Osteocyte (in vitro differentiated cells): ENCODE measurements at places on chromosomes 13 and 19. TPM values are rescaled to one million over a fixed set of nuclear protein-coding genes. Genes with fewer than 3 reads are reported as not detected.

Gene MEF2B
- total RNA-seq = 1.2 and 1.6 TPM in 2 replicates

Gene TYK2
- total RNA-seq = 117 and 136 TPM in 2 replicates

Gene ATP8B3
- 4.6 and 5.2 TPM in 2 replicates for total RNA-seq

Gene SELENOW
- total RNA-seq = 193 and 204 TPM in 2 replicates

Gene ATXN8OS
- not detected in 2 replicates for total RNA-seq

Gene LGALS14
- total RNA-seq = not detected in 2 replicates

GRCh38 chr19:12664406-12665280 lies 1.9 kb downstream of the MAN2B1 start:
- DNase-seq = no peak

DNA sequence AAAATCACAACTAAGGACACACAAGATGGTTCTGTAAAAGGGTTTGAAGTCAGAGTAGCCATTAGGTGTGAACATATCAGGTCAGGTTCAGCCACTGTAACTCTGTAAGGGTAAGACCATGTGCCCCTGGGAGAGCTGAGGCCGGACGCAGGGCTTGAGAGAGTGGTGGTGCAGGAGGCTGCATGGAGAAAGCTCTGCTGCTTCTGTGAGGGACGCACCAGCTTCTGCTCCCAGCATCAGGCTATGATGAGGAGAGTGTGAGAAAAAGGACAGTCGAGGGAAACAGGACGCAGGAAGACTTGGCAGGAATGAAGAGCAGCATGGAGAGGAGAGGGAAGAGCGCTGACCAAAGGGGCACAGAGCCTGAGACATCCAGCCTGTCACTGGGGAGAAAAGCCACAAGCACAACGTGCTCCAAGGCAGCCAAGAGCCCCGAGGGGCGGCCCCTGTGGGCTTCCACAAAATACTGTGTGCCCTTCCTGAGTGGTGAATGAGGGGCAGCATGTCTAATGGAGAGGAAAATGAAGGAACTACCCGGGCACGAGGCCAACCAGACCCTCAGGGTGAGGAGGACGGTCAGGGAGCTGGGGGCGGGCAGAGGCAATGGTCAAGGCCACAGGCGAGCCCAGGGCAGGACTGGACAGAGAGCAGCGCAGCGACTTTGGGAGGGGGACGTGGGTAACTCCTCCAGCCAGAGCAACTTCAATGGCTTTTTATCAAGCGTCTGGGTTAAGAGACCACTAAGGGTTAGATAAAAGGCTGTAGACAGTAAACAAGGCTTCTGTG lies 107.7 kb downstream of the COL4A1 start:
- no peak for DNase-seq

DNA sequence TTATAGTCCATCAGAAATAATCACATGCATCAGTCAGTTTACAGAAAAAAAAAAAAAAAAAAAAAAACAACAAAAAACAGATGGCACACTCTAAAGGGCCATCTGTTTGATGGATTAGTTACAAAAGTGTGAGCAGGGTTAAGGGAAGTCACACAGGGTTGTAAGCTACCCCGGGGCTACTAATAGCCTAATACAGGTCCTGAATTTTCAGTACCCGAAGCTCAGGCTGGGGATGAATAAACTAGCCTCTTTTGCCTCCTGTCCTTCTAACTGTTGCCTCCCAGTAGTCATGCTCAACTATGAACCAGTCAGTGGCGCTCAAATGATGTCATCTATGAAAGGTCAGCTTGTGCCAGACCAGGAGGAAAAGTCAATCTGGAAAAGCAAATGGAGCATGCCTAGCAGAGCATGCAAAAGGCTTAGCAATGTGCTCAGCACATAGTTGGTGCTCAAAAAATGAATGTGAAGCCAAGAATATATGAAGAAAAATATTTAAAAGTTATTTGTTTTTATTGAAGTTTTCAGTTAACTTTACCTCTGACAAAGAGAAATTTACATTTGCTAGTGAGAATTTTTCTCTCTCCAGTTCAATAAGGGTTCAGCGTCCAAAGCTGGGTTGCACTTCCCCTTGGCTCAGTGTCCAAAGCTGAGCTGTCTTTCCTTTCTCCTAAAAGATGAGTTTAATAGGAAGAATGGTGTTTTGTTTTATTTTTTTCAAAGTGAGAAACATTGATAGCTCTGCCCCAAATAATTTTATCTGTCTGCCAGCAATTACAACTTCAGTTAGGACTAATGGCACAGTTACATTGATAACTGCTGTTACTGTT lies 30.8 kb upstream of the LRCH1 start:
- no peak for DNase-seq

- no peak for DNase-seq
Measured at GRCh38 chr13:50998326-50998725, 88.7 kb downstream of the RNASEH2B start.

GRCh38 chr19:38837656-38838121 lies 6.1 kb upstream of the ECH1 start:
- no peak for DNase-seq

DNA sequence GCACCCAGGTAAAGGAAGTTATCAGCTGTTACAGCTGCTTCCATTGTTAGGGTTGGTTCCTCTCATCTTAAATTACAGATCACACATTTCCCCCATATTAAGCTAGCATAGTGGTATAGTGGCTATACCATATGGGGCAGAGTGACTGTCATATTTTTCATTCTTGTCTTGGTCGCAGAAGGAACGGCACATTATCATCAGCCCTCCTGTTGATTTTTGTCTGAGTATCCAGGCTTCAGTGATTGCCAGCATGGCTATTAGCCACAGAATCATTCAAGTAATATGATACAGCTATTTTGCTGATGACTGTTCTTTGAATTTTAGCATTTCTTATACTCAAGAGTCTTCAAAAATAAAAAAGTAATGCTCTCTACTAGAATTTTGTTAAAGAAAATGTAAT lies 240.9 kb downstream of the LIG4 start:
- no peak for DNase-seq

DNA sequence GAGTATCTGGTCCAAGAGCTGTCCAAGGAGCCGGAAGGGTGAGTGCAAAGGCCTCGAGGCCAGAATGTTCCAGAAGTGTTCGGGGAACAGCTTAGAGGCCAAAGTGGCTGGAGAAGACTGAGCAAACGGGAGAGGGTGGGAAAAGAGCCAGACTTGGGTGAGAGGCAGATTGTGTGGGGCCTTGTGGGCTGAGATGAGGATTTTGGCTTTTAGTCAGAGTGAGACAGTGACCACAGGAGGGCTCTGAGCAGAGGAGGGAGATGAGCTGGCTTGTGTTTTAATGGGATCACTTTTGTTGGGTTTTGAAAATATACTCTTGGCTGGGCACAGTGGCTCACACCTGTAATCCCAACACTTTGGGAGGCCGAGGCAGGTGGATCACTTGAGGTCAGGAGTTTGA lies 5.6 kb downstream of the NANOS2 start:
- no peak for DNase-seq

DNA sequence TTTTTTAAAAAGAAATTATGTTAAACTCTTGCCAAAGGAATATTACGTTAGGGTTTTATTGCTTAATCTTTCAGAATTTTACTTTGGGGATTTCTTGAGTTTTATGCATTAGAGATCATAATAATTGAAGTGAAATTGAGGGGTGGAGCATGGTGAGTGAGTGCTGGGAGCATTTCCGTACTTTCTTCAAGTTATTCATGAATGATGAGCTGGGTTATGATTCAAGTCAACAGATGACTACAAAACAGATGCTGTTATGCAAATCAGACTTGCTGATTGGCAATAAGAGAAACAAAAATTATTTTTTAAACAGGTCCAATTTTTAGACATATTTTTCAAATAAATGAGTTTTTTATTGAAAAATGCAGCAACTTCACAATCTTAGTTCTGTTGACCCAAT lies 504.2 kb downstream of the DCT start:
- DNase-seq = no peak

DNA sequence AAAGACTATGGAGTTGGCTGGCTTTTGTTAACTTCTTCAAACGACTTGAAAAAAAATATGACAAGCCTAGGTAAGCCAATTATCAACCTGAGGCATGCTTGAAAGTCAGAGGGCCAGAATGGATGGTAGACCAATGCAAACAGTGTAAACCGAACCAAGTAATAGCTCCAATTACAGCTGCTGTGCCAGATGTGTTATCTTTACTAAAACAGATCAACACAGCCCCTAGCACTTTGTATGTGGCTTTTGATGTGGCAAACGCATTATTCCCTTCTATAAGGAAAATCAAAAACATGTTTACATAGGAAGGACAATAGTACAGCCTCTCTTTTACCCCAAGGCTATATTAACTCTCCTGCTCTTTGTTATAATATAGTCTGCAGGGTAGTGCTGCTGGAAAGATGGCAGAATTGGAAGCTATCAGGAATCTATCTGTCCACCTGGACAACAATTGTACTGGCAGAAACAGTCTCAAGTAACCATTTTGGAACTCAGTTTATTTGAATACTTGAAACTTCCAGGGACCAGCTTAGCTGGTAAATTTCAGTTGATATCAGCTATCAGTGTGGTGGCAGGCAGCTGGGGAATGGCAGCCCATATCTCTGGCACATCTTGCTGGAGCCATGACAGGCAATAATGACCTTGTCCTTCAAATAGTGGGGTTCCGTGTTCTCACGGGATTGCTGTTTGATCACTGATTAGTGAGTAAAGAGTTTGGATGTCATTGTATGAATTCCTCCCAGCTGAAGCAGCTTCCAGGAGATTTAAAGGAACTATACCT lies 144.4 kb upstream of the WASF3 start:
- no peak for DNase-seq

- no peak for DNase-seq
Measured at GRCh38 chr19:782185-782877, 14.9 kb upstream of the PTBP1 start.

- no peak for DNase-seq
Measured at GRCh38 chr19:34275705-34276104, 21.4 kb downstream of the GARRE1 start.

DNA sequence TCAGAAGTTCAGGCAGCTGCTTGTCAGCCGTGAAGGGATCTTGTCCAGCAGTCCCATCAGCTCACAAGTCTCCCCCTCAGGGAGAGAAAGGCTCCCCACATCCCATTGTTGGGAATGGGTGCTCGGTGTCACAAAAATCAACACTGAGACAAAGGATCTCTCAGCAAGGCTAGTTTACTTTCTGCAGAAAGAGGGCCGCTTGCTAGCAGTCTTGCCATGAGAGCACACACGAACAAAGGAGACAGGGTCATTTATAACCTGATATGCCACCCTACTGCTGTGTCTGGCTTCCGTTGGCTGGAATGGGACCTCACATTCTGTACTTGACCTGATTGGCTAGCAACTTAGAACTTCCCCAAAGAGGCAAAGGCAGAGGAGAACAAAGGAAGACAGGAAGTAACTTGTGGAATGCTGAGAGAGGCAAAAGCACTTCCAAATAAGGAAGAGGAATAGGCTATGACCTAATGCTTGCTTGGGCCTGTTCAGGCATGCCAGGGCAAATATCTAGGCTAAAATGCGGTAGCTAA lies 8.7 kb upstream of the IGFL3 start:
- DNase-seq = no peak

DNA sequence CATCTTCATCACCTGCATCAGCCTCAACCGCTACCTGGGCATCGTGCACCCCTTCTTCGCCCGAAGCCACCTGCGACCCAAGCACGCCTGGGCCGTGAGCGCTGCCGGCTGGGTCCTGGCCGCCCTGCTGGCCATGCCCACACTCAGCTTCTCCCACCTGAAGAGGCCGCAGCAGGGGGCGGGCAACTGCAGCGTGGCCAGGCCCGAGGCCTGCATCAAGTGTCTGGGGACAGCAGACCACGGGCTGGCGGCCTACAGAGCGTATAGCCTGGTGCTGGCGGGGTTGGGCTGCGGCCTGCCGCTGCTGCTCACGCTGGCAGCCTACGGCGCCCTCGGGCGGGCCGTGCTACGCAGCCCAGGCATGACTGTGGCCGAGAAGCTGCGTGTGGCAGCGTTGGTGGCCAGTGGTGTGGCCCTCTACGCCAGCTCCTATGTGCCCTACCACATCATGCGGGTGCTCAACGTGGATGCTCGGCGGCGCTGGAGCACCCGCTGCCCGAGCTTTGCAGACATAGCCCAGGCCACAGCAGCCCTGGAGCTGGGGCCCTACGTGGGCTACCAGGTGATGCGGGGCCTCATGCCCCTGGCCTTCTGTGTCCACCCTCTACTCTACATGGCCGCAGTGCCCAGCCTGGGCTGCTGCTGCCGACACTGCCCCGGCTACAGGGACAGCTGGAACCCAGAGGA lies 2.6 kb downstream of the P2RY11 start:
- DNase-seq = no peak

DNA sequence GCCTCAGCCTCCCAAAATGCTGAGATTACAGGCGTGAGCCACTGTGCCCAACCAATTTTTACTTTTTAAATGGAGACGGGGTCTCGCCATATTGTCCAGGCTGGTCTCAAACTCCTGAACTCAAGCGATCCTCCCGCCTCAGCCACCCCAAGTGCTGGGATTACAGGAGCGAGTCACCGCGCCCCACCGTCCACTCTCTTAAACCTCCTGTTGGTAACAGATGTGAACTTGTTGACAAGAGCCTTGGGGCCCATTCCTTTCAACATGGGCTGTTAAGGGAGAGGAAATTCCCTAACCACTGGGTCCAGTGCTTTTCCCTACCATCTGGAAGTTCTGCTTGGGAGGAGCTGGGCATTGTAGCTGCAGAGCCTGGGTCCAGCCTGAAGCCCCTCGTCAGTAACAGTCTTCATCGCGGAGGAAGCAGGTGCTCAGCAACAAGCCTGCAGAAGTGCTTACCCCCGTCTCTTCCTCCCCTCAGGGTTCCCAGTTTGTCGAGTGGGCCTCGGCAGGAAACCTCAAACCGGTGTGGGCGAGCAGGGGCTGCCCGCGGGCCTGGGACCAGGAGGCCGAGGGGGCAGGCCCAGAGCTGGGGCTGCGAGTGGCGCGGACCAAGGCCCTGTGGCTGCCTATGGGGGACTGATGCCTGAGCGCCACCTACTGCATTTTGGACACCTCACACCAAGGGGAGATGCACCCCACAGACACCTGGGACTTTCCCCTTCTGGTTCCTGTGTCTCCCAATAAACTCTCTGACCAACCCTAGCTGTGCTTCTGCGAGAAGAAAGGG lies 4.0 kb upstream of the FLT3LG start:
- DNase-seq = no peak

DNA sequence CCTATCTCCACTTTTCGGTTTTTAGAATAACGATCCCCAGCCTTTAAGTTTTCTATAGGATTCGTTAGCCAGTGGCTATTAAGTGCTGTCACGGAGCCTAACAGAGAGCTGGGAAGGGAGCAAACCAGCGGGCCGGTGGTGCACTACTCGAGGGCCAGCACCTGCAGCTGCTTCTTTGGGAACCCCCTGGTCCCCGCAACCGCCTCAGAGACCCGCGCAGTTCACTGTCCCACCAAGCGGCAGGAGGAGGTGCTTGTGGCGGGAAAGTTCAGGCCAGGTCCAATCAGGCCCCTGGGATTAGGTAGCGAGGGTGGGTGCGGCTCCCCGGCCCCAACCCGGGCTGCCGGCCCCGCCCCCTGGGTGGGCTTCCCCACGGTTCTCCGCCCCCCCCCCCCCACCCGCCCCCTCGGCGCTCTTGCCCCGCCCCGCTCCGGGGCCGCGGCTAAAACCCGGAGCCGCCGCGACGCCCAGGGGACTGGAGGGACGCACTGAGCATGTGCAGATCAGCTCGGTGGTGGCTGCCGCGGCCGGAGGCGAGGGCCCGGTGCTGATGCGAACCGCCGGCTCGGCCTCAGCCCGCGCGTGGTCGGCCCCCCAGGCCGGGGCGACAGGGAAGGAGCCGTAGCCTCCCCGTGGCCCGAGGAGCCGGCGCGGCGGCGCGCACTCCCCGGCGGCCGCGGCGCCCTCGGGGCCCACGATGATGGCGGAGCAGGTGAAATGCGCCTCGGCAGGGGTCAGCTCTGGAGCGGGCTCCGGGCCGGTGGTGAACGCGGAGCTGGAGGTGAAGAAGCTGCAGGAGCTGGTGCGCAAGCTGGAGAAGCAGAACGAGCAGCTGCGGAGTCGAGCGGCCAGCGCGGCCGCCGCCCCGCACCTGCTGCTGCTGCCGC lies at the start of gene SLAIN1:
TSS of gene SLAIN1 (plus strand) at position 471 of the 887 bp plus-strand sequence. CDS start at position 698, 227 bp downstream.
- DNase-seq = no peak
